ENCODE measurements at places on chromosomes 7 and 10.

DNA sequence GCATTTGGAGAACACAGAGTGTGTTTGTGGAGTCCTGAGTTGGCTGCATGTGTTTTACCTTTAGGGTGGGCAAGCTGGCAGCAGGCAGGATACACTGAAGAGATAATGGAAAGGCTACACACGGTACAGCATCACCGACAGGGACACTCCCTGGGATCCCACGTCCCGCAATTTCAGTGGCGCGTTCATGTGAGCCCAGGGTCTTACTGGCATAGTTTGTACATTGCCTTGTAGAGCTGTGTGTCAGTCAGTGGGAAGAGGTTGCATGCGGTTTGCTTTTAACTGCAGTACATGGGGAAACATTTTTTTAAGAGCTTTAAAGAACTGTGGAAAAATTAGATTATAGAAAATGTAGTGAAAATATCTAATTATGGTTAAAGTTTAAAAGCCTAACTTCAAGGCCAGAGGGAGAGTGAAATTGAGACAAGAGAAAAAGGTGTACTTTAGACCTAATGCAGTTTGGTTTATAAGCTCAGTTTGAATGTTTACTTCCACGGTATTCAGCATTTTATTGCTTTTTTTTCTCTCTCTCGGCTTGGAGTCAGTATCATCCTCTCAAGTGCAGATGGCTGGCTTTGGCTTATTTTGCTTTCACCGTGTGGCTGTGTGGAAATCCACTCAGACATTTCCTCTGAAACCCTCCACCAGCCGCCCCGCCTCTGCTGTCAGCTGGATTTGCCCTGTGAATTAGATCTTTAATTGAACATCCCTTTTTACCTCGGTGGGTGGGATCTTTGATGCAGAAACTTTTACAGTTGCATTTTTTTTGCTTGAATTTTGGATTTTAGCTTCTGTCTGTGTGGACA is 364.2 kb upstream of the COBL start:
- no peak for DNase-seq

- DNase-seq, result no peak
Observed at GRCh38 chr7:116271963-116272886, 61.9 kb downstream of the TES start.

- DNase-seq, result no peak
Observed at GRCh38 chr10:97547962-97548361, 24.6 kb upstream of the ANKRD2 start.

DNA sequence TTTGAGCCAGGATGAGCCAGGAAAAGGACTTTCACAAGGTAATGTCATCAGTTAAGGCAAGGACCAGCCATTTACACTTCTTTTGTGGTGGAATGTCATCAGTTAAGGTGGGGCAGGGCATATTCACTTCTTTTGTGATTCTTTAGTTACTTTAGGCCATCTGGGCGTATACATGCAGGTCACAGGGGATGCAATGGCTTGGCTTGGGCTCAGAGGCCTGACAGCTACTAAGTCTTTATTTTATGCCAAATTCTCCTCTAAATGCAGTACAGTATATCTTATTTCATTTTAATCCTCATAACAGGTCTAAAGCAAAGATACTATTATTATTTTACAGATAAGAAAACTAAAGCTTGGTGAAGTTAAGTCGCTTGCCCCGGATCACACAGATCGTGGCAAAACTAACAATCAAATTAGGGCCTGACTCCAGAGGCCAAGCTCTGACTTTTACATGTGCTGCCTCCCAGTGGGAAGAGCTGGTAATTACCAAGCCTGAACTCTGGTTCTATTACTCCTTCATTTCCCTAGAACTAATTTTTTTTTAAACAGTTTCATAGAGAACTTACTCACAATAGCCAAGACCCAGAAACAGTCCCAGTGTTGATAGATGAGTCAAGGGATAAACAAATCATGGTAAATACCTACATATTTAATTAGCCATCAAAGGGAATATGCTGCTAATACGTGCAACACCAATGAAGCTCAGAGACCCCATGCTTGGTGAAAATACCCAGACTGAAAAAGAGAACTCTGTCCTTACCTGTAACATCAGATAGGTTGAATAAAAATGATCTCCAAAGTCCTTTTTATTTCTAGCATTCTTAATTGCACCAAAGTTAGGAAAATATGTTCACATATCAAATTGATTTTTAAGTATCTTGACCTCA is 35.4 kb downstream of the C7orf25 start:
- peak; percentile 41 for DNase-seq

- DNase-seq, result no peak
Observed at GRCh38 chr10:78703593-78703992, 365.2 kb upstream of the ZMIZ1 start.

DNA sequence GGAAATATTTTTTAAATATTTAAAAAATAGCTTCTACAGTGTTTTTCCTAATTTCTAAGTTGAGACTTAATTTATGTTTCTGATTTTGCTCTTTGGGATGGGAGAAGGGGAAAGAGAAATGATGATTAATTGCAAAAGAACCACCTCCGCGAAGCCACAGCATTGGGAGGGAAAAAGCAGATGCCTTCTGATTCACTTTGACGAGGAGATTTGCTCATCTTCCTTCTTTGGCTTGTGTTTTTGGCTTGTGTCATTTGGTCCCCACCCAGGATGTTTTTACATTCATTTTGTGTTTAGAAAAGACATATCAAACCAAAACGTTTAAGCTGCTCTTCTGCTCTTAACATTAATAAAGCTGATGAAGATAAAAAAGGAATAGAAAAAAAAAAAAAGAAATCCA is 121.7 kb downstream of the MACC1 start:
- DNase-seq, result no peak

- no peak for DNase-seq
Observed at GRCh38 chr7:82530361-82530760, 86.8 kb upstream of the CACNA2D1 start.

DNA sequence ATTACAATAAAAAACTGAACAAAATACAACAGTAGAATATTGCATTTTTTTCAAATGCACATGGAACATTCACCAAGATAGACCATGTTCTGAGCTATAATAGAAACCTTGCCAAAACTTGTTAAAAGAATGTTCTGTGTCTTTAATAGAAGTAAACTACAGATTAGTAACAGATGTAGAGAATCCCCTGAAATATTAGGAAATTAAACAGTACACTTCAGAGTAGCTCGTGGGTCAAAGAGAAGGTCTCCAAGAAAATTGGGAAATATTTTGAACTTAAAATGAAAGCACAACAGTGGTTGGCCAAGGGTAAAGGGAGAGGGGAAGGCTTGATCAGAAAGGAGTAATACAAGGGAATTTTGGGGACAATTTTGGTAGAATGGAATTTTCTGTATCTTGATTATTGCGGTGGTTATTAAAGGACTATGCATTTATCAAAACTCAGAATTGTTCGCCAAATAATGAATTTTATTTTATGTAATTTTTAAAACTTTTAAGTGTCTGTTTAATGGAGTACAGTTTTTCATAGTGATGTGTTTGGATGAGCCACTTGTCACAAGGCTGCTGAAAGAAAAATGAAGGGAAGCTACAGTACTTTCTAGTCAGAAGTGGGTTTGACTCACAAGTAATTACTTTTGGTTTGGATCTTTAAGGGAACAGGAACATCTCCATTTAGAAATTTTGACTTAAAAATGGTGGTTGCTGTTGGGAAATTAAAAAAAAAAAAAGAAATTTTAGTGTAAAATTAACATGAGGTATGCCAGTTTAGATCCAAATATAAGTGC is 10.2 kb downstream of the PLEKHA8 start:
- DNase-seq, result no peak

GRCh38 chr10:23370106-23370505 is 25.5 kb upstream of the C10orf67 start:
- no peak for DNase-seq

- DNase-seq, result no peak
Observed at GRCh38 chr10:119401671-119402395, 140.7 kb downstream of the RGS10 start.

- no peak for DNase-seq
Observed at GRCh38 chr10:119003572-119004289, 25.8 kb upstream of the NANOS1 start.

DNA sequence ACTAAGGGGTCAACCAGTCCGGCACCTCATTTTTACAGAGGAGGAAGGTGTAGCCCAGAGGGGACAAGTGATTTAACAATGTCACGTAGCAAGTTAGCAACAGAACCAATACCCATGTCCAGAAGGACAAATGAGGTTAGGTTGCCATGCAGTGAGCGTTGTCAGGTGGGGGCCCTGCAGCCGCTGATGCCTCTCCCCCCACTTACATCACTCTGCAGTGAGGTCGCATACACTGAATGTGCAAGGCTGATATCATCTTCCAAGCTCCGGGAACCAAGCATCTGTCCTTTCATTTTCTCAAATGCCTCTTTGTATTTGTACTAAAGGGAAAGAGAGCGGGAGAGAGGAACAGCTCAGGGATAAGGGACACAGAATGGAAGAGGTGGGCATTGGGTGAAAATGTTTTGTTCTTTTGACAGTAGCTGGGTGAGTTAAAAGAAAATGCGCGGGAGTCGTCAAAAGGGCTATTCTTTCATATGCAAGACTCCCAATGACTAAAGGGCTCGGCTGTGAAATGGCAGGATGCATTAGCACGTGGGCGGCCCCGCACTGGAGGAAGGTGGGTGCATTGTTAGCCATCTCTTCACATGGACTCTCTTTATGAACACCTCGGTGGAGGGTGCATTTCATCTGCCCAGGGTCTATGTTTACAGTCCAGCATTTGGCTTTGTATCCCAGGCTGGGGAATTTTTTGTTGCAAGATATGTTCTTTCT is 49.7 kb downstream of the NRAP start:
- DNase-seq, result no peak

DNA sequence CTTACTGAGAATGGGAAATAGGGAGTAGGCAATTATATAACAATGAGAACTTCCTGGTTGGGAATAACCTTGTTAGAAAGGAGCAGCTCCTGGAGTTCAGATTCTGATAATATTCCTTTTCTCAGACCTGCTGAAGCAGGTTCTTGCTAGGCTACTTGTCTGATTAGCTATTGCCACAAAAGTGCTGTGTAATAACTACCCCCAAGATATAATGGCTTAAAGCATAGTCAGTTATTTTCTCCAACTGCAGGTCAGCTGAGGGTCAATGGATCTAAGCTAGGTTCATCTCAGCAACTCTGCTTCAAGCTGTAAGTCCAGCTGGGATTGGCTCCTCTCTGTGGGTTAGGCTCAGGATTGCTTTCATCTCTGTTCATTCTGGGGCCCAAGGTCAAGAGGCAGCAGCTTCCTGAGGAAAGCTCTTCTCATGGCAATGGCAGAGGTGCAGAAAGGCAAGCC is 9.4 kb upstream of the CNOT4 start:
- DNase-seq, result no peak

DNA sequence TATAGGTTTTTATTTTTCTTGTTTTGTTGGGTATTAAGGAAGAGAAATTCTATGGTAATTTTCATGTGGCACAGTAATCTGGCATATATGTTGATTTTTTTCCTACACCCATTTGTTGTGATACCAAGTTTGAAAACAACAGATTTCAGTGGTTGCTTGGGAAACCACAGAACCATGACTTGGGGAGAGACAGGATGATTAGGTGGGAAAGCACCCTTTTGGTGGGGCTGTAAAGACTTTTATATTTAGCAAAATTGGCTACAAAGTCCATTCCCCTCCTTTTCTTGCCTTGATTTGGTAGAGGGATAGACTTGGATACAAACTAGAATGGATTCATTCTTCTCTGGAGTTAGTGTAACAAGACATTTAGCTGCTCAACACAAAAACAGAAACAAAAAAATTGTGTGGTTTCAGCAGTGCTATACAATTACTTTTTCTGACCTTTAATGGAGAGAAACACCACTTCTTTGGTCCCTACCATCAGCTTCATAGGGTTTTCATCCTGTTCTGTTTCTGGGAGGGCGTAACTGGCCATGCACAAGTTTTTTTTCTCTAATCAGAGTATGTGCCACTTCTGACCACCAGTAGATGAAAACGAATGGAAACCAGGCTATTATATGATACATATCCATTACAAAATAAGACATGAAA is 52.7 kb downstream of the FIGNL1 start:
- DNase-seq, result no peak

GRCh38 chr10:107081644-107082043 is 82.9 kb downstream of the SORCS1 start:
- no peak for DNase-seq

DNA sequence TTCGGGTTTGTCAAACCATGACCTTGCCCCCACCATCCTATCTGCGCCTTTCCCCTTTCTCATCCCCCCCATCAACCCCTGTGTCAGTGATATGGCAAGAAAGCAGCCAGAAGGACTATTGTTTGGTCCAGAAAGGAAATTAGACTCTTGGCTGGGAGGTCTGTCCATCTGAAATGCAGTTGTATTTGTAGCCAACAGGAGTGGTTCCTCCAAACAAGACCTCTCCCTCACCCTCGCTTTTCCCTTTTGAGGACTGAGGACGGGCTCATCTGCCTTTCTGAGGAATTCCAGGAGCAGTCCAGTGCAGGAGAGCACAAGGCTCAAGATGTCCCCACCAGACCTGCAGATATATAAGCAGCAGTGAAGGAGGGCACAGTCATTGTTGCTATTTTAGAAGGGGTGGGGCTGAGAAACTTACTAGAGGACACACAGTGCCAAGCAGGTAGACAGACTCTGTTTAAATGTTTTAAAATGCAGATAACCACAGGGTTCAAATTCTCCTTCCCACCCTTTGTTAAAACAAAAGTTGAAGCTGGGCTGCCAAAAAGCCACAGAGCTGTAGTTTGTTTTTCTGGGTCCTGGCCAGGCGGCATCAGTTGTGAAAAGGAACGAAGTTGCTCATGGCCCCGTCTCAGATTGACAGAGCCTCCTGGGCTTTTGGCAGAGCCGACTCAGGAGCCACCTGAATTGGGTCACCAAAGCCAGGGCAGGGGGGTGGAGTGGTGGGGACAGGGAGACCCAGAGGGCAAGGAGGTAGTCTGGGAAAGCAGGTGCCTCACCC is 37.3 kb downstream of the CYP17A1 start:
- DNase-seq, result no peak

DNA sequence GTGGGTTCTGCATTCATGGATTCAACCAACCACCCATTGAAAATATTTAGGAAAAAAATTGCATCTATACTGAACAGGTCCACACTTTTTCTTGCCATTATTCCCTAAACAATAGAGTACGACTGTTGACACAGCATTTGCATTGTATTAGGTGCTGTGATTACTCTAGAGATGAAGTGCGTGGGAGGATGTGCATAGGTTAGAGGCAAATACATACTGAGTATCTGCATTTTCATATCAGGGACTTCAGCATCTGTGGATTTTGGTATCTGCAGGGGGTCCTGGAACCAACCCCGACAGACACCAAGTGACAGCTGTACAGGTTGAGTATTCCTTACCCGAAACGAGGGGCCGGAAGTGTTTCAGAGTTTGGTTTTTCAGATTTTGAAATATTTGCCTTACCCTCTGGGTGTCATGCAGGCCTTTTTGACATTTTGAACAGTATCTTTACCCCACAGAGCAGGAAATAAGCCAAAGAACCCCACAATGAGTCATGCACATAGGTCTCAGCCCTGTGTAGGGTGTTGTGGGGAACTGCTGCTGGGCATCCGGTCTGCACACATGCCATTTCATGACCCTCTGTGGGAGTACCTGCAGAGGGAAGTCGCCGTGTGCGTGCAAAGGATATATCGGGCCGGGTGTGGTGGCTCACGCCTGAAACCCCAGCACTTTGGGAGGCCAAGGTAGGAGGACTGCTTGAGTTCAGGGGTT is 14.5 kb downstream of the NUDT5 start:
- DNase-seq, result peak; percentile 58

- no peak for DNase-seq
Observed at GRCh38 chr10:110358278-110358677, 53.6 kb upstream of the SMNDC1 start.

GRCh38 chr7:48041653-48041970 is 6.3 kb downstream of the C7orf57 start:
- DNase-seq, result no peak

GRCh38 chr7:127882313-127882920 is 148.8 kb downstream of the LRRC4 start:
- DNase-seq, result no peak

Measured in stimulated activated CD4-positive, alpha-beta T cell treated with anti-CD3 and anti-CD28 coated beads, Interleukin-15, amount 100 ng/mL, for 48 hours (primary cell).